ENCODE measurements at places on chromosomes 13 and 19. TPM values are rescaled to one million over a fixed set of nuclear protein-coding genes. Genes with fewer than 3 reads are reported as not detected.
A peak's percentile ranks its signal among the peaks of the same experiment; 100 is the strongest.

AMER2 gene
- not detected for total RNA-seq

AMH gene
- 0.65 TPM for total RNA-seq

DNA sequence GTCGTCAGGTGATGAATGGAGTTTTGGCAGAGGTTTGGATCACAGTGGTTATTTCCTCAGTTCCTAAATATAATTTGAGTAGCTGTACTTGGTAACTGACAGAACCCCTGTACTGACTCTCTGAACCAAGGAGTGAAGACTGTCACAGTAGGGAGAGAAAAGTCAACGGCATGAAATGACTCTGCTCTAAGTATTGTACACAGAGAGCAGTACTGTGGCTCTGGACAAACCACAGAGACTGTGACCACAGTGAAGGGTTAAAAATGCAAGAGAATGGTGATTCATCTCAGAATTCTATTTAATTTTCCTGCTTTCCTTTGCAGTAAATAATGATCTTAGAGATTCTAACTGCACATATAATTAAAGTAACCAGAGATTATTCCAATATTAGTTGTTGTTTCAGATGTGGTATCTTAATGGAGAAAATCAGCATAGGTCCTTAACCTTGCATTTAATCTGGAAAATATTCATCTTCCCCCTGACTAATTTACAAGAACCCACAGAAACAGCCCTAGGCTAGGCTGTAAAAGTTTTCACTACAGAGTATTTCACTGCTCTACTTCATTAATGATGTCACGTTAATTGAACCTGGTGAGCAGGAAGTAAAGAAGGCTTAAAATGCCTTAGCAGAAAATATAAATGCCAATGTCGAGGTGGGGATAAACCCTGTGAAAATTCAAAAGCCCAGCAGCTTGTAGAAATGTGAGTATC, 221.9 kb downstream of the LIG4 start:
- no peak for DNase-seq

DNA sequence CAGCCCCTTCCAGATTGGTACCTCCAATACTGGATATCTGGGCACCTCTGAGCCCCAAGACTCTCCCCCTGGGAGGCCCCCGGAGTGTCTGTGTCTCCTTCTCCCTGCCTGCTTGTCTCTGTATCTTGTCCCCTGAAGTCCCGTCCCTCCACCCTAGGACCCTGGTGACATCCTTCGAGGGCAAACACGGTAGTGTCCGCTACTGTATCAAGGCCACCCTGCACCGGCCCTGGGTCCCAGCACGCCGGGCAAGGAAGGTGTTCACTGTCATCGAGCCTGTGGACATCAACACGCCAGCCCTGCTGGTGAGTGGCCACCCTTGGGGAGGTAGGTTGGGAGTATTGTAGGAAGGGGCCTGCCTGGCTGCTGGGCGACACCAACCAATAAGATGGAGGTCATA, 844 bp downstream of the ARRDC2 start:
- peak; percentile 27 for DNase-seq

- DNase-seq, result no peak
These were observed 12.7 kb downstream of the ZAR1L start for GRCh38 chr13:32302461-32302860.

GRCh38 chr19:7109678-7110289, 40.3 kb downstream of the ZNF557 start:
- DNase-seq, result no peak

DNA sequence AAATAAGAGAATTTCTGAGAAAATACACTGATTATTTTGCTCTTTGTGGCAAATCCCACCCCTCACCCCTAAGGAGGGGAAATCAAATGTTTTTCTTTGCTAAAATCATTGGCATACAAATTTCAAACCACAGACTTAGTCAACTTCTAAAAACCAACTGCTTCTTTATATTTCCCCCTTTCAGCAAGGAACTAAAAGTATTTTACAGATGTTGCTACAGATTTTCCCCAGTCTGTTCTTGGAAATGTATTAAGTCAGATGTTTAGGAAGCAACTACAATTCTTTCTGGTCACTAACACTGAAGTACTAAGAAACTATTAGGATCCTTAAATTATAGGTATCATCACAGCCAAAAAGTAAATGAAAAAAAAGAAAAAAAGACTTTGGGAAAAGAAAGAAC, 6.9 kb downstream of the MTMR6 start:
- DNase-seq, result no peak

GRCh38 chr13:76994281-76994680, 2.4 kb downstream of the CLN5 start:
- no peak for DNase-seq

Measured in lung microvascular endothelial cell (primary cell).